ENCODE measurements at places on chromosomes 4 and X.

DNA sequence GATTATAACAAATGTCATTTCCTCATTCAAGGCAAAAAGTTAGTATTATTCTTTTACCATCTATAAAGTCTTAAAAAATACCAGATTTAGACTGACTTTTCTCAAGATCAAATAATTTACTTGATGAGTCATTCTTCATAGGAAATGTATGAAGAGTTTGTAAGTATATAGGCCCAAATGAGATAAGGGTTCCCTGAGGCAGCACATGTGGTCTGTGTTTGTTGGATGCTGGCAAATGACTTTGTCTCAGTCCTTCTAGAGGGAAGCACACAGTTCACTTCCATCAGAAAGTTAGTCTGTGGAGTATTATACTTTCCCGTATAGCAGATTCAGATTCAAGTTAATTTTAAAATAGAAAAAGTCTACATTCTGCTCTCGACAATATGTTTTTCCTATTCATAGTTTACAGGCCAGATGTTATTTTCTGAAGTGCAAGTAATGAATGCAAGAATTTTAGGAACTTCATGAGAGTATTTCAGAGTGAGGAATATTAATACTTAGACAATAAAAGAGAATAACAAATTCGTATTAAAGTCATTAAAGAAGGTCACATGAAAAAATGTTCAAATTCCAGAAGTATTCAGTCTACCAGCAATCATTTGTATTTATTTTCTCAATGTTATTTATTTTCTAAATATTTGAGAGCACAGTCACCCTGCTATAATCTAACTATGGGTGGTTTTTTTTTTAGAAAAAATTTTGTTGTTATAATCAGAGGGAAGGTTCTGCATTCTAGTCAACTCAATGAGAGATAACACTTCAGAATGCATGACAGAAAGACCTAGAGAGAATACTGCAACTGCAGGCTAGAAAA is 601.8 kb upstream of the ZFP42 start:
- DNase-seq = no peak

DNA sequence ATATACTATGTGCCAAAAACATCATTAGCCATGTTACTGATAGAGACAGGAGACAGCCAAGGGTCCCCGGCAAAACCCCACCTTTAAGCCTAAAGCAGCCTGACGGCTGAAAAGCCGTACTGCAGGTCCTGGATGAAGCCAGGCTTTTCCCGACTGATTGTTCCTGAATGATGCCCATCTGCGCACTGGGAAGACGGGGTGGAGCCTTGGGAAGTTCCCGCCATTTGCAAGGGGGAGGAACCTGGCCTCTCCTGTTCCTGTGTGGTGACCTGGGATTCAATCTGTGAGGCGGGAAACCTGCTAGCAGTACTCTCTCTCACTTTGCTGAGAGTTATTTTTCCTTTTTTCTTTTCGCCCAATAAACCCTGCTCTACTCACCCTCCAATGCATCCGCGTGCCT is 15.1 kb upstream of the CAMK2D start:
- no peak for DNase-seq

DNA sequence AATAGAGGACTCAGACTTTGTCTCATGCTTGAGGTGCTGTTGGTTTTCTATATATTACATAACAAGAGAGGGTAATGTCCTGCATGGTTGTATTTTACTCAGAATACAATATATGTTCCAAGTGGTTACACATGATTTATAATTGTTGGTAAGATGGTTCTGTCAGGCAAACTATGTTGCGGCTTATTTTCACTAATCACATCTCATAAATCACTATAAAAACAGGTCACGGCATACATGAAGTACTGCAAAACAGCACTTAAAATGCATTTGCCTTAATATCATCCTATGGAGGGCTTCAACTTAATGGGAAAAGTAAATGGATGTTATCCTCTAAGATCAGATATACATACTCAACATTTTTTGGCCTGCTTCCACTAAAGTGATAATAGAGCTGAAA is 246.0 kb upstream of the ARSJ start:
- no peak for DNase-seq

GRCh38 chr4:17475481-17475880 is 36.4 kb downstream of the QDPR start:
- no peak for DNase-seq

DNA sequence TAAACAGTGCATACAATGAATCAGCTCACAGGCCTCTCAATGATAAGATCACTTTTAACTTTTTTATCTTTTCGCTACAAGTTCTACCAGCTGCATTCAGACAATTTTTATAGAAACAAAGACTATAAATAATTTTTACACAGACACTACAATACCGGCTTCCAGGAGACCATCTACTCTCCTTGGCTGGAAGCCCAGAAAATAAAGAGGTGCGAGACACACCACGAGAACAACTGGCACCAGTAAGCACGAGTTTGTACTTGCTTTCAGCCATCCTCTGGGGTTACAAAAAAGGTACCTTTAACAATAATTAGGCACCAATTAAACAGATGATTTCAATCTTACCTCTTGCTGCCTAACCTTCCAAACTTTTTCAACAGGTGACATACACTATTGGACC is 11.2 kb upstream of the PRDX4 start:
- no peak for DNase-seq

DNA sequence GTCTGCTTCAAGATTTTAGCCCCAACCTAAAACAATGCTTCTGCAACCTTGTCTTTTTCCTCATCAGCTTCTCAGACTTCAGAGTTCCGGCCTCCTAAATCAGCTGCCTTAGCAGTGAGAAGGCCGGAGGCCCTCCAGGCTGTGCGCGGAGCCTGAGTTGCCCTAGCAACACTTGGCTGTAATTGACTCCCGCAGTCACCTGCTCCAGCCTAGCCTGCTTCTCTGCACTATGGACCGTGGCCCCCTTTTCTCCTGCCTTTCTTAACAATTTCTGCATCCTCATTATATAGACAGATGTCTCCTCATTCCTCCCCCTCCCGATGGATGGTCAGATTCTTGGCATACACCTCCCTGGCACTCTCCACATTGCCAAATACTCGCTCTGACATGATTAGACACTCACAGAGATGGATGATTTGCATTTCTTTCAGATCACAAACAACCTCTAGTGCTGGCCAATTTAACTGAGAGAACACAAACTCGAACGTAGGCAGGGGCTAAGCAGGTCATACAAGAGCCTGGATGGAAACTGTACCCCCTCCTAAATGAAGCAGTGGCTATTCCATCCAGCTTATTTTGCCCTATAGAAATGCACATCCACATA is 9.5 kb upstream of the HUWE1 start:
- DNase-seq = no peak

- DNase-seq = no peak
These were observed 6.9 kb upstream of the TMEM156 start for GRCh38 chr4:39039108-39039507.

GRCh38 chr4:38765382-38765781 is 17.4 kb downstream of the TLR10 start:
- no peak for DNase-seq

DNA sequence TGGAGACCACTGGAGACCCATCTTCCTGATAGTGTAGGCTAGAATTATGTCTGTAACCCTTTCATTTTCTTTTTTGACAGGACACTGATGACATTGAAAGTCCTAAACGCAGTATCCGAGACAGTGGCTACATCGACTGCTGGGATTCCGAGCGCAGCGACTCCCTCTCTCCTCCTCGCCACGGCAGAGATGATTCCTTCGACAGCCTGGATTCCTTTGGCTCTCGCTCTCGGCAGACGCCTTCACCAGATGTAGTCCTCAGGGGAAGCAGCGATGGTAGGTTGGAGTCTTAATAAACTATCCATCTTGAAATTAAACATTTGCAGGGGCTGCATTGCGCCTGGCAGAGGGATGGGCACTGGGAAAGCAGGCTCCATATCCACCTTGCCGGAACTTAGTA is 75.4 kb downstream of the LIMCH1 start:
- DNase-seq = no peak

DNA sequence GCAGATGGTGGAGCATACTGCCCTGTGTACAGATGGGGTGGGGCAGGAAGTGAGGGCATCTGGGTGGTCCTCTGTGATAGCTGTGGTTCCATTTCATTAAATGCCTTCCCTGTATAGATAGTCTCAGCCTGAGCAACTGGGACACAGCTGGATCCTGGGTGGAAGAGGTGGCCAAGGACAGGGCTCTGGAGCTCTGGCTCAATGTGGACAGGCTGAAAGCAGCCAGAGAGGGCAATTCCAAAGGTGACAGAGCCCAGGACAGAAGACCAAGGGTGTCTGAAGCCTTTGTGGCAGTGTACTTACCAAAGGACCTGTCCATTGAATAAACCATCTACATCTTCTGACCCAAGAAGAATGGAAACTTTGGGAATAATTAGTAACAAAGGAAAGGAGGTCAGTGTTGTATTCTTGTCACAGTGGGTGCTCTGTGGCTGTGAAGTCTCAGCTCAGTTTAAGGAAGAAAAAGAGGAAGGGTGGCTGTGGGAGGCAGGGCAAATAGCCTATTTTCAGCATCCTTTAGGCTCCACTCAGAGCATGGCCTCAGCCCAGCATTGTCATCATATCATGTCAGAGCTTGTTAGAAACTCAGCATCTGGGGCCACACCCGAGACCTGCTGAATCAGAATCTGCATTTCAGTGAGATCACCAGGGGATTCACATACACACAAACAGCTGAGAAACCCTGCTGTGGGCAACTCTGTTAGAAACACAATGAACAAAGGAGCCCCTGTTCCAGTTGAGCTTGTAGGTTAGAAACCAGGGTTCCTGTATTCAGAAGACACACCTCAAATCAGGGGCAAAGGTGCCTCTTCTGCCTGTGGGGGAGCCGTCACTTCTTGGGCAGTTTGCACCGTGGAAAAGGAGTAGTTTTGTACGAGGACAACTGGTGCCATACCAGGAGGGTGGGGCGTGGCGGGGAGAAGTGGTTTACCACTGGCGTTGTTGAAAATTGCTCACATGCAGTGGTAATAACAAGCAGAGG is 168.6 kb downstream of the PTTG2 start:
- peak; percentile 38 for DNase-seq

DNA sequence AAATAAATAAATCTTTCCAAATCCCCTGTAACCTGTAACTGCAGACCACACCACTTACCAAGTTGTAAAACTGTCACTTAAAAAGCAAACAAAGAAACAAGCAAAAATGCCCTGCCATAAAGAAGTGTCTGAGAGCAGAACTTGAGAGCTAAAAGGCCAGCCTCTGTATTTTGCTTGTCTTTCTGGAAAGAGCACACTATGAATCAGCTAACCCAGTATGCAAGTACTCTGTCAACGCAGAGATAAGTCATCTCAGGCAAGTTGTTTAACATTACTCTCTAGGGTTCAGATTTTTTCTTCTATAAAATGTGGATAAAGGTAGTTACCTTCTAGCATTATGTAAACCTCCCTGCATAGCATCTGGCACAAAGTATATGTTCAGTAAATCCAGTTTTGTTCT is 134.8 kb downstream of the HS3ST1 start:
- no peak for DNase-seq

- DNase-seq = no peak
These were observed 15.4 kb downstream of the STOX2 start for GRCh38 chr4:183920512-183920911.

DNA sequence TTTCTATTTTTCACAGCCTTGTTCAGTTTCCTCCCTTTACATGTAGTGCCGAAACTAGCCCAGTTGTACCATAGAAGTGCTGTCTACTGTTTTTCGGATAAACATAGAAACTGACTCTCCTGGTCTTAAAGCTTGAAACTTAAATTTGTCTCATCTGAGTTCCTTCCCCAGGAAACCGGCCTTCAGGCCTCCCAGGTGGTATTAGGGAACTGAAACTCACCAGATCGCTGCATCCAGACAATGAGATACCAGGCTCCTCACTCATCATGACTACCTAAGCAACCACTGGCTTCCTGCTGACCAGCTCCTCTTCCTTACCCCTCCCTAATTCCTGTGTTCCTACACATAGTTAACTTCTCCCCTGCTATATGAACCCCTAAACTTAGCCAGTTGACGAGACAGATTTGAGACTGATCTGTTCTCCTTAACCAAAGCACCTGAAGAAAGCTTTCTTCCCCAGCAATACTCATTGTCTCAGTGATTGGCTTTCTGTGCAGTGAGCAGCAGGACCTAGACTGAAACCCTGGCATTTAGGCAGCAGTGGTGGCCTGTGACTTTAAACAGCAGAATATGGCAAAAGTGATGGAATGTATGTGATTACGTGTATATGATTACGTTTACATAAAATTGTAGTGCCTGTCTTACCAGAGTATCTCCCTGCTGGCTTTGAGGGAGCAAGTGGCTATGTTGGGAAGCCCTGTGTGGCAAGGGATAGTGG is 959.1 kb upstream of the LCORL start:
- no peak for DNase-seq

DNA sequence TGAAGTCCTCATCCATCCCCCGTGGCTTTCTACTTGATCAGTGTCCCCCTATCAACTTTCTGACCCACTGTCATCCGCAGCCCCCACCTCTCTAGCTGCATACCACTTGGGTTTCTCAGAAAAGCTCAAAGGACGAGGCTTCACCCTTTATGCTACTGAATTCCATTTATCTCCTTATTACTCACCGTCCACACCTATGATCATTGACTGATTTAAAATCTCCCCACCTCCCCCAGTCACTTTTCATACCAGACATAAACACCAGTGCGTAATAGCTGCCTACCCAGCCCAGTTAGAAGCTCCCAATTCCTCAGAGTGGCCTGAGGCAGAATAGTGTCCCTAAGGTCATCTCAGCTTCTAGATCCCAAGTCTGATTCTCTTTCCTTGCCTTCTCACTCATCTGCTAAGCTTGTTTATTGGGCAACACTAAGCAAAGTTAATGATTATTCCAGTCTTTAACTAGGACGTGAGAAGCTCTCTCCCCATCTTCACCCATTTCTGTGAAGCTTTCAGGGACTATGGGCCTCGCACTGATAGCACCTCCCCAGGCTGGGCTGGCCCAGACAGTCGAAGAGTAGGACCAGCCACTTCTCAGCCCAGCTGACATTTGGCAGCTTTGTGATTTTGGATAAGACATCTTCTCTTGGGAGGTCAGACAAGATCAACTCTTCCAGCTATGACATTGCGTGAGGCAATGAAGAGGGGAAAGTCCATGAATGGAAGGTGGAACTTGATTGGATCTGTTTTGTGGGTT is 7.2 kb upstream of the DDX60L start:
- no peak for DNase-seq

DNA sequence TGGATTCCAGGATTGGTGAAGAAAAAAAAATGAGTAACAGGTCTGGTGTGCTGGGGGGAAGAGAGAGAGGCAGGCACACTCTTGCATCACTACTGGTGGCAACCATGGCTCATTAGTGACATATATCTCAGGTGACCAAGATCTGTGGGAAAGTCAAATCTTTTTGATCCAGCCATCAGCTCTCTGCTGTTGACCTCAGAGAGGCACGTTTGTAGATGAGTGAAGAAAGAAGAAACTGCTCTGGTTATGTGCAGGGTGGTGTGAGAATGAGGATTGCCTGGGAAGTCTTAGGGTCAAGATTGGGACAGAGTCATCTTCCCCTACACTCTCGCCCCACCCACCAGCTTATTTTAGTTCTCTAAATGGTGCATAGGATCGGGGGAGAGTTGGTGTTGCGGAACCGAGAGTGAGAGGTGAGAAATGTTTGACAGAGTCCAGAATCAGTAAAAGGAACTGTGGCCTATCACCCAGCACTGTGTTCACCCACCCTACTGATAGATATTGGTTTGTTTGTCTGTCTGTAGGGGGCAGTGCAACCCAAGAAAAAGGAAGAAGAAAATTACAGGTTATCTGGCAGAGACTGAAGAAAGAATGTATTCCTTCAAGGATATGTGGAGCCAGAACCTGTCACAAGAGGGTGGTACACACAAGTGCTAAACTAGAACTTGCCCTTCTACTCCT is 21.9 kb downstream of the ARMCX6 start:
- DNase-seq = no peak

GRCh38 chr4:71832049-71832448 is 48.2 kb upstream of the GC start:
- no peak for DNase-seq
